ENCODE measurements at places on chromosomes 1 and 21.

DNA sequence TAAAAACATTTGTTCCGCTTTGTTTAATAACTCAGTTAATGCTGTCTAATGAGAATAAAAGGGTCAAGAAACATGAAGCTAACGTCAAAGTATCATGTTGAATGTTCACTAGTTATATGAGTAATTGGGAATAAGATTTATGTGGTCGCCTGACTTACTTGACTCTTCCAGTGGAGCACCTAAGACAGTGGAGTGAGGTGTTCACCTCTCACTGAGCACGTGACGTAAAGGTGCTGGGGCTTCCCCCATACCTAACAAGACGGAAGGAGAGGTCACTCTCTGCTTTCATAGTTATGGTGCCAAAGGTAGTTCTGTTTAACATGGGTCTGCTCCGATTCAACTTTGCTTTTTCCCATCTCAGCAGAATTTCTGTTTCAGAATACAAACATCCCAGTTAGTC lies 686 bp downstream of the KMO start:
- DNase-seq: no peak

- DNase-seq: no peak
These were observed 546.2 kb upstream of the ADGRL2 start for GRCh38 chr1:81254560-81254959.

GRCh38 chr1:109391626-109392025 lies 6.1 kb downstream of the SORT1 start:
- DNase-seq: no peak

DNA sequence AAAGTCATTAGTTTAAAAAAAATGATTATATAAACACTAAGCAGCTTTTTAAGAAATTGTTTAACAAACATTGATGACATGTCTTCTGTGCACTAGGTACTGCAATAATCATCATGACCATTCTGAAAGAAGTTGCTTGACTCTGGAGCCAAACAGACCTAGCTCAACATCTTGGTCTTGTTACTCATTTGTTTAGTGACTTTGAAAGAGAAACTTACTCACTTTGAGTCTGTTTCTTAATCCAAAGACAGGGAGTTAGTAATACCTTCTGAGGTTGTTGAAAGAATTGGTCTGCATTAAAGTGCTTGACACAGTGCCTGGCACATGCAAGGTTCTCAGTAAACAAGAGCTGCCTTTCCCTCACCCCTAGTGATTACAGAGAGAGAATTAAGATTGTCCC lies 84.4 kb downstream of the SGIP1 start:
- DNase-seq: no peak

DNA sequence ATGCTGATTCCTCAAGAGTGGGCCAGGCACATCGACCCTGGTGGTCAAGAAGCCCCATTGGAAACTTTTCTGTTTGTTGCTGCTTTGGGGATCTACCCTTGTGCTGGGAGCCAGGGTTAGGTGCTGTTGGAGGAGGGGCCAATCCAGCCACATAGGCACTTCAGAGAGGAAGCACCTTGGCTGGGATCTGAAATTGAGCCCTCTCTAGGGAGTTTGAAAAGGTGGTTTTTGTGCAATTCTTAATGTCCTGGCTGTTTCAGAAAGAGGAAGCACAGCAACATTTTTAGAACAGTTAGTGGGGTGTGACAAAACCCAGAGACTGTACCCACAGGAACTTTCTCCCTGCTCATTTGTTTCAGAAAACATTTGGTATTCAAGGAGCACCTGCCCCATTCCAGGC lies 17.2 kb upstream of the BEND5 start:
- no peak for DNase-seq

DNA sequence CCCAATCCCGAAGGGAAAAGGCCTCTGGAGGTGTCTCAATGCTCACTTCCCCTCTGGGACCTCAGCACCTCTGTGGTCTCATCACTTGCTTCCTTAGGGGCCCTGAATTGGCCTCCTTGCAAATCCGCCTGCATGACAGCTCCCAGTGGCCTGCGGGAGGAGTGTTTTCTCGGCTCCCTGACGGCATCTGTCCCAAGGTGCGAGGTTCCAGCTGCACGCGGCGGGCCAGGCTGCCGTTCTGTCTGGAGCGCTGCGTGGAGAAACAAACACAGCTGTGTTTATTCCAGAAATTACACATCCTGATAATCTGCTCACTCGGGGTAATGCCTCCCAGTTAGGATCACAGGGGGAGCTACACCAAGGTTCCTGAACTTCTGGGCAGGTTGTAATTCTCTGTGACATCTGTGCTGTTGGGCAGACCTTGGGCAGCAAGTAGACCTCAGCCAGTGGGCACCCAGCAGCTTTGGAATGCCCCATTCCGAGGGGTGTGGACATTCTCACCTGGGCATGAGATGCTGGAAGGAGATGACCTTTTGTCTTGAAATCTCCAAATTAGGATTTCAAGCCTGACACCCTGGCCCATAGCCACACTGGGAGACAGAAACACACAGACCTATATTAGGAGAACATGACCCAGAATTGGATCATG lies 18.2 kb downstream of the EPHB2 start:
- no peak for DNase-seq

DNA sequence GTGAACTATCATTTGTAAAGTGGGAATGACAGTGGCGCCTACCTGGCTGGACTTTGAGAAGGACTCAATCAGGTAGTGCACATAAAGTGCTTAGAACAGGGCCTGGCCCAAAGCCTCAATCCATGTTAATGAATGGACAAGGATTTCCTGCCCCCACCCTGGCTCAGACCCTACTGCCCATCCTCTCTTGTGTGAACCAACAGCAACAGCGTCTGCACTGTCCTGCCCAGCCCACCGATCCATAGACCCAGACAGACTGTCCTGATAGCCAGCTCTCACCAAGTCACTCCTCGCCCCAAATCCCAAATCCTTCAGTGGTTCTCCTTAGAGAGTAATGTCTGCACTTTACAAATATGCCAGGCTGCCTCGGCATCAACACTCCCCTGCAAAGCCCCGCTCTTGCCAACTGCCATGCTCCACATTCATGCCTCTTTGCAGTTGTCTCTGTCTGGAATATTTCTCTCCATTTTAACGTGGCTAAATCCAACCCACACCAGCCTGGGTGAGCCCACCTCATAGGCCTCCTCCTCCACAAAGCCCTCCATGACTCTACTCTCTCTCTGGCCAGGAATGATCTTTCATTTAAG lies 157.6 kb upstream of the EDN2 start:
- no peak for DNase-seq

DNA sequence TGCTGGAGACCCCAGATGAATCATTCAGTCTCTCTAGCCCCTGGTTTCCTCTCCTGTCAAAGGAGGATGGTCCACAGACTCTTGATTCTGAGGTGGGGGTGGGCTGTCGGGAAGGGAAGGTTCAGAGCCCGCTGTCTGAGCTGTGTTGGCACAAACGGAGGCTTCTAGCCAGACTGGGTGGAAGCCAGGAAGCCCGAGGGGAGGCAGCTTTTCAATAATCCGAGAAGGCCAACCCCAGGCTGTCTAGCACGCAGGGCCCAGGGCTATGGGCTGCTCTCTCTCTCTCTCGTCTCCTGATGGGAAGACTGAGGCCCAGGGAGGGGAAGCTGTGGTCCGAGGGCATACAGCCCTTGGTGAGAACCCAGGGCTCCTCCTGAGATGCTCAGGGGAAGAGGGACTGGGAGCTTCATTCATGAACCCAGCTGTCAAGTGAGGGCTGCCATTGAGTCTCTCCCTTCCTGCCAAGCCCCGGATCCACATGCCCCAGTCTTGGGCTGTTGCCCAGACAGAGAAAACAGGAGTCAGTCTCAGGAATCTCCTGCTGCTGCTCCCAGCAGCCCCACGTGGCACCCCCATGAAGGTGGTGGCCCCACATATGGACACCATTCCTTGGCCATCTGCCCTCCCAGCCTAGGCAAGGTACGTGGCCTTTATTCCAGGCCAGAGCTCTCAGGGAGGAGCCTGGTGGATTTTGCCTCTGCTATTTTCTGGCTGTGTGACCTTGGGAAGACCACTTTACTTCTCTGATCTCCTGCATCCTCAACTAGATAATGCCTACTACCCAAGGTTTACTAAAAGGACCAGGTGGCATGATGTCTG lies 44.4 kb downstream of the RAP1GAP start:
- no peak for DNase-seq
